ENCODE measurements at places on chromosomes 5 and 9. TPM values are rescaled to one million over a fixed set of nuclear protein-coding genes. Genes with fewer than 3 reads are reported as not detected.

The NUTM2G gene
- total RNA-seq = not detected

The CDX1 gene
- not detected for total RNA-seq

The SPINK13 gene
- 0.50 TPM for total RNA-seq

The CDH6 gene
- total RNA-seq = not detected

The STPG3 gene
- total RNA-seq = not detected

The CATSPER3 gene
- not detected for total RNA-seq

The DELE1 gene
- 67.1 TPM for total RNA-seq

The C5orf63 gene
- 5.5 TPM for total RNA-seq

The FCN1 gene
- not detected for total RNA-seq

The MSMP gene
- not detected for total RNA-seq

The MYMK gene
- not detected for total RNA-seq

The SLC1A1 gene
- total RNA-seq = 1.6 TPM

The COL23A1 gene
- total RNA-seq = not detected

The FRRS1L gene
- 0.03 TPM for total RNA-seq
